ENCODE measurements at places on chromosomes 3 and 15.

DNA sequence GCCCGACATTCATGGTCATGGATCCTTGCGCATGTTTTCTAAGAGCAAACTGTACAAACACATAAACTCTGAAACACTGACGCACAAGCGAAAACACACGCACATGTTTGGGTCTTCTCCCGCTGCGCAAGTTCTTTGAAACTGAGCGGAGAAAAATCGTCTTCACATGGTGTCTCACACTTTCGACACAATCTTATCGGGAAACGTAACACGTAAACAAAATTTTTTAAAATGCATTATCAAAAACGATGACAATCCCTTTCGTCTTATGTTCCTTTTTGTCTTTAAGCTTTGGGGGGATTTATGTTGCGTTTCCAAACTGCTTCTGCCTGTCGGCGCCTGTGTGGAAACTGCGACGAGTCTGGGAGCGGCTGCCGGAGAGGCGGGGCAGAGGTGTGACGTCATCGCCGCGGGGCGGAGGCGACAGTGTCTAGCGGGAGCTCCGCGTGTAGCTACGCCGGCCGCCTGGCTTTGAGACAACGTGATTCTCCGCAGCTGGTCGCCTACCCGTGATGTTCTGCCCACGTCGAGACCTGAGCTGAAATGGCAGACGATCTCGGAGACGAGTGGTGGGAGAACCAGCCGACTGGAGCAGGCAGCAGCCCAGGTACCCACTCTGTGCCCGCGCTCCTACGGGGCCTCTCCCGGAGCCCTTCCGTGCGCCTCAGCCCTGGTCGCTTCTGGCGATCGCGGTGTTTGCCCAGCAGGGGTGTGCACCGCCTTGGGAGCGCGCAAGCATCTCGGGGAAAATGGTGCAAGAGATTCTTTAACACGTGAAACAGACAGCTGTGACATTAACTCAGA is at the start of gene CMSS1:
CMSS1 (plus strand) TSS at position 426 of the 804 bp plus-strand sequence.
- DNase-seq = peak; percentile 99

DNA sequence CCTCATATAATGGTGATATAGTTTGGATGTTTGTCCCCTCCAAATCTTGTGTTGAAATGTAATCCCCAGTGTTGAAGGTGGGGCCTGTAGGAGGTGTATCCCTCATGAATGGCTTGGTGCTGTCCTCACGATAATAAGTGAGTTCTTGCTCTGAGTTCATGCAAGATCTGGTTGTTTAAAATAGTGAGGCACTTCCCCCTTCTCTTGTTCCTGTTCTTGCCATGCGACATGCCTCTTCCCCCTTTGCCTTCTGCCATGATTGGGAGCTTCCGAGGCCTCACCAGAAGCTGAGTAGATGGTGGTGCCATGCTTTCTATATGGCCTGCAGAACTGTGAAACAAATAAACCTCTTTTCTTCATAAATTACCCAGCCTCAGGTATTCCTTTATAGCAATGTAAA is 39.2 kb downstream of the REC114 start:
- no peak for DNase-seq

DNA sequence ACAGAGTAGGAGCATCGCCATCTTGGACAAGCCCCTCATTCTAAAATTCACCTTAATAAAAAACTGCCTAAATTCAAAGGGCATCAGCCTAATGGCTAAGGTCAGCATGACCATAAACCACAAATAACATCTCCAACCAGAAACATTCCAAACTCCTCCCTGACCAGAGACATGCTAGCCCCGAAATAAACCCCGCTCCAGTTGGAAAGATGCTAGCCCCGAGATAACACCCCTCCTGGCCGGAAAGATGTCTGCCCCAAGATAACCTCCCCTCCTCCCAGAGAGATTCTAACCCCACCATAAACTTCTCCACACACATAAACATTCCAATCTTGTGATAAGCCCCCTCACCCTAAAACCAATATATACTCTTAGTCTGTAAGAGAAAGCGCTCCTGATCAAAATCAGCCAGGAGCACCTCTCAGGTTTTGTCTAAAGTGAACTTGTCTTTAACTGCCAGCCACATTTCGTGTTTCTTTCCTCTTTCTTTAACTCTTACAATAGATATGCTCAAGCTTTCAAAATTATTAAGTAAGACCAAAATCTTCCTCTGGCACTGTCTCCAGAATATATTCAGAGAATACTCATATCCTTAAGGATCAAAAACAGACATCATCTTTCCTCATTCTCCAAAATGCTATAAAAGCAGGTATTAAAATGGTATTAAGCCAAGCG is 104.1 kb downstream of the GSK3B start:
- DNase-seq = no peak

- no peak for DNase-seq
Observed at GRCh38 chr3:142929109-142929508, 34.4 kb downstream of the PAQR9 start.

GRCh38 chr3:59084583-59084982 is 34.8 kb upstream of the CFAP20DC start:
- no peak for DNase-seq

DNA sequence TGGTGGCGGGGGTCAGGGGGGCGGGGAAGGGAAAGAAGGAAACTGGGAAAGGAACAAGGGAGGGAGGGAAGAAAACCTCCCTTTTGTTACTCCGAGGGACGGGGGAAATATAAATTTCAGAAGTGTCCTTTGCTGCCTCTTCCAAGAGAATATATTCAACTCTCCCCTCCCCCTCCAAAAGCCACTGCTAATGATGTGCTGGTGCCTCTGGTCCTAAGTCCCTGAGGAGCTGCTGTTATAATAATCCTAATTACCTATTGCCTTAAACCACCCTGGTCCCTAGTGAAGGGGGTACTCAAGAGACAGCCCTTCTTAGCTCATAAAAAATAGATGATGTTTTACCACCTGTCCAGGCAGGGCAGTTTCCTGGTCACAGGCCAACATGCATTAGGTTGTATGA is 118.3 kb upstream of the TRIM42 start:
- no peak for DNase-seq

Measured in right kidney (tissue), 9 donors.